ENCODE measurements at places on chromosomes 6 and 20.

DNA sequence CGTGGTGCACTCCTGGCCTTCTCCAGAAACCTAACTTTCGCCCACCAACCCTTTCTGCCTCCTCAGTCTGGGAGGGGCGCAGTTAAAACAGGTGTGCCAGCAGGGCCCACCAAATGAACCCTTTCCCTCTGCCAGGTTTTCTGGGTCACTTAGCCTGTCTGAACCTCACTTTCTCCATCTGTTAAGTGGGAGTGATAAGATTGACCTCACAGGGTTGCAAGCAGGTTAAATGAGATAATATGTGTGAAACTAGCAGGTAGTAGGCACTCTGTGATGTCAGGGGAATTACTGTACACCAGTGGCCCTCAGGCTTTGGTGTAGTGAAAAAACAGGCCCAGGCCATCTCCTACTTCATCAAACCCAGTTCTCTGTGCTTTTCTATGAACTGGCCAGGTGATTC lies 14.1 kb downstream of the BNIP5 start:
- no peak for DNase-seq

GRCh38 chr6:38153798-38154345 lies 334.3 kb downstream of the ZFAND3 start:
- DNase-seq, result no peak

- DNase-seq, result no peak
Measured at GRCh38 chr6:70601014-70601413, 34.3 kb downstream of the SDHAF4 start.

DNA sequence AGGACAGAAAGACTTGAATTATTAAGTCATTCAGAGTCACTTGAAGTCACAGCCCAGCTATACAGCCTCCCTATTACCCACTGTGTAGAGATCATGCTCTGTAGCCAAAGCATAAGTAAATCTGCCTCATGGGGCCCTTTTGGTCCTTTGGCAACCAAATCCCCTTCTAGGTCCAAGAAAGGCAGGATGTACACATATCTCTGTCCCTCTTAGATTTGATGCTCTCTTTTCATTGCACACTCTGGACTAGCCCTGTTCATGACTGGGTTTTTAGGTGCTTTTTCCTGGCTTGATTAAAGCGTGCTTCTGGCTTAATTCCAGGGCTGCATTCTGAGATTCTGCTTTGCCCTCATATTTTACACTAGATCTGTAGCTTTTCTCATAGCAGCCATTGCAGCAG lies 296.8 kb downstream of the TENT5A start:
- no peak for DNase-seq

- no peak for DNase-seq
Measured at GRCh38 chr6:28747631-28748157, 176.1 kb downstream of the TRIM27 start.

GRCh38 chr20:4067600-4068261 lies 52.4 kb upstream of the RNF24 start:
- no peak for DNase-seq

DNA sequence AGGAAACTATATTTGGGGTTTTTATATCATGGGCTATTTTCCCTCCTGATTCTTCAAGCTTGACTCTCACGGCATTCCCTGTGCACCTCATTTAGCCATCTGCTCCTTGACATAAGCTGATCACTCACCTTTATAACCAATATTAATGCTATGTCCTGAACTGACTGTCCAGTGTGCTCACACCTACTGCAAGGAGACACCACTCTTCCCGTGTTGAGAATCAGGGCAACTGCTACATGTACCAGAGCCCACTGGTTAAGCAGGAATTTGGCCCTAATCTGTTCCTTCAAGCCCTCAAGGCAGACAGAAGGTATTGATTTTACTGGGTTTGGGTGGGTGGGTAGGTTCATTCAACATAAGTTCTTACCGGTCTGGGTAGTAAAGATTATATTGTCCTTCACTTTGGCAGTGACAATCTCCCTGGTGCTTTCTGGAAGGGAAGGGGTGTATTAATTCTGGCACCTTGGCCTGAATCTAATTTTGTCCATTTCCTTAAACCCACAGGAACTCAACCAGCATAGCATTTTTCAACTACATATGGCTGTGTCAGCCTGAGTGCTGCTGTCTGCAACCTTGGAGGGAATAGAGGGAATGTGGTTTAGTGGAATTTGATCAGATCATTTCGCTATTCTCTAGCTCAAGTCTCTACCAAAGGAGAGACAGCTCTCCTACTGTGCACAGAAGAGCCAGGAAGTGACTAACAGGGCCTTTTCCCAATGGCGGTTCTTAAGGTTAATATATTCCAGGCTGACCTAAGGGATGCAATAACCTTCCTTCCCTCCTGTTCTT lies 293.2 kb downstream of the BTBD9 start:
- DNase-seq, result no peak

GRCh38 chr6:49915035-49915434 lies 48.7 kb upstream of the CRISP1 start:
- no peak for DNase-seq

DNA sequence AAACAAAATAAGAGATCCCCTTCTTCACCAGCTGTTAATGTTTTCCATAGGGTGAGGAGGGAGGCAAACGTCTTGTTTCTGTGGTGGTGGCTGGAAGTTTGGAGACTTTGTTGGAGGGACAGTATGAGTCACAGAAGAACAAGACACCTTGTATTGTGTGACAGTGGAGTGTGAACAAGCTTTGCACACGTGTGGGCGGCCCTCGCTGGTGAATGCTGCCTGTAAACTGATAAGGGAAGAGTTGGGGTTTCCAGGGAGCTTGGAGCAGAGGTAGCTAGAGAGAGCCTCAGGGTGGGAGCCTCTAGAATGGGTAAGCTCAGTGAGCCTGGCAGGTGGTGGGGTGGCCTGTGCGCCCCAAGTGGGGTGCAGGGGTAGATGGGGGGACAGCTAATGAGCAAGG lies 78.3 kb downstream of the ZDHHC14 start:
- no peak for DNase-seq

- DNase-seq, result no peak
Measured at GRCh38 chr6:165769401-165769800, 106.4 kb upstream of the PDE10A start.

DNA sequence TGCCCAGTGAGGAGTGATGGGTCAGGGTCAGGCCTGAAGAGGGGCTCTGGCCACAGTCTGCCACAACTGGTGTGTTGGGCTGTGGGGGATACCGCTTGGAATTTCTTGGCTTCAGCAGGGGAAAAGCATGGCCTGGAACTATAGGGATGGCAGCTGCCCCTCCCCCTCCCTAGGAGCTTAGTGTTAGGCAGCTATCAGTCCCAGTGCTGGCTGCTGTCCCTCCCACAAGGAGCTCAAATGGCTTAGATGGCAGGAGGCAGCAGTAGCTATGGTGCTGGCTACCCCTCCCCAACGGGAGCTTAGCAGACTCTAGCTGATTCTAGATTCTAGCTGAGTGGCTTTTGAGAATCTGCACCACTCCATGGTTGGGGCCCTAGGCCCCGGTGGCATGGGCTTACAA lies 414.5 kb upstream of the HSF2 start:
- no peak for DNase-seq

DNA sequence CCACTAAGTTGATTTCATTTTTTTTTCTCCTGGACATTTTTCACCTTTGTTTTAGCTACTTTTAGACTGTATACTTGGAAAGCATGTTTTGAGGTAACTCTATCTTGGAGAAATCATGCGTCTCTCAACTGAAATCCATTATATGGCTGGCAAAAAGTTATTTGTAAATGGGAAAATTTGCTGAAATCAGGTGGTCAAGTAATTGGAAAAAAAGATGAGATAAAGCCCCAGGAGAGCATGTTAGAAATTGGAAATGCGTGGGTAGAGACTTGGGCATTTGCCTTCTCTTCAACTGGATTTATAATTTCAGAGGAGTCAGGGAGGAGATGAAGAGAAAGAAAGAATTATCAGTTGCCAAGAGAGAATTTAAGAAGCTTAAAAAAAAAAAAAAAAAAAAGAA lies 217.1 kb upstream of the MAP3K7 start:
- DNase-seq, result no peak

DNA sequence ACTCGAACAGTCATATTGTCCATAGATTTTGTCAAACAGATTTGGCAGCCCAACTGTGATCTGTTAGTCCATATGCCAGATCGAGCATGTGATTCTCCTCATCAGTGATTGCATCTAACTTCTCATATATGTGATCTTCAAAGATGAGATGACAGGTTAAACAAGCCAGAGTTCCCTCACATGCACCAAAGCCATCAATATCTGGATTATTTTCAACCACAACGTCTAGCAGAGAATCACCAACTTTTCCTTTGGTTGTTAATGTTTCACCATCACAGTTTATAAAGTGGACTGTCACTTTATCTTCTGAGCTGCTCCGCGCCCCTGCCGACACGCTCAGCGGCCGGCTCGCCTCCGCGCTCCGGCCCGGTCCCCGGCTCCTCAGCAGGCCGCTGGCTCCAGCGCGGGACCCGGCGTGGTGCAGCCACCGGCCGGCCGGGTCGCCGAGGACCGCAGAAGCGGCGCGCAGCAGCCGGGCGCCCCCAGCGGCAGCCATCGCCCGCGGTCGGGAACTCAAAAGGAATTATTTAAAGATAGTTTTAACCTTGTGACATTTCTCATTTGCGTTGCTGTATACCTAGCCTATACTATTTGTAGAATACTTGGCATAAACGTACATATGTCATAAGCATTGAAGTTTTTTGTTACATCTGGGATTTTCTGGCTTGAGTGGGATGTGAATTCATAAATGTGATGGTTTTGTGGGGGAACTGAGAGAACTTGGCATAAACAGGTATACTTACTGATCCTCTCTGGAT lies 40.1 kb upstream of the DYNLRB1 start:
- DNase-seq, result peak; percentile 54

DNA sequence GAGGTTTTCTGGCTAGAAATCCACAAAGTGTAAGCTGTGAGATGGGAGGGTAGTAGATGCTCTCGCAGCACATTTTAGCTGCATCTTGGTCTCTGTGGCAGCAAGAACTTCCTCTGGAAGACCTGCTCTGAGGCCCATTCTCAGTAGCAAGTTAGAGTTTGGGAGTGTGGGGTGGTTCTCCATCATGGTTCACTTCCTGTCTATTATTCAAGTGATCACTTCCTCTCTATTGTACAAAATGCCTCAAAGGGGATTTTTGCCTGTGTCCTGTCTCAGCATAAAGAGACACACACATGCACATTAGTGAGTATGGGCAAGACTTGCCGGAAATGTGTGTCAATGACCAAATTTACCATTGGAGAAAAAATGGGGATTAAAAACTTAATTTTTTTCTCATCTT lies 42.5 kb downstream of the LYRM2 start:
- no peak for DNase-seq

- DNase-seq, result no peak
Measured at GRCh38 chr20:1286267-1287024, 20.4 kb downstream of the SNPH start.

DNA sequence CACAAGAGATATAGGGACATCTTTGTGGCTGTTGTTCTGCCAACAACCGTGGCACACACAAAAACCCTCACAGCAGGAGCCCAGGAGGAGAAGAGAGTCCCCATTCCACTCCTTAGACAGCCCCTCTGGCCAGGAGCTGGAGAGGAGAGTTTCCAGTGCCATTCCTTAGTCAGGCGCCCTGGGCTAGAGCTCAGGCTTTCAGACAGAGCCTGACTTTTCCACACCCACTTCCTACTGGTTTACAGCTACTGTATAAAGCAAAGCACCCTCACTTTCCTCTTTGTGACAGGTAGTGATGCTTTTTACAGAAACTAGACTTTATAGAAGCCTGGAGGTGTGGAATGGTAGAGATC lies 145.9 kb downstream of the SYCP2 start:
- no peak for DNase-seq

DNA sequence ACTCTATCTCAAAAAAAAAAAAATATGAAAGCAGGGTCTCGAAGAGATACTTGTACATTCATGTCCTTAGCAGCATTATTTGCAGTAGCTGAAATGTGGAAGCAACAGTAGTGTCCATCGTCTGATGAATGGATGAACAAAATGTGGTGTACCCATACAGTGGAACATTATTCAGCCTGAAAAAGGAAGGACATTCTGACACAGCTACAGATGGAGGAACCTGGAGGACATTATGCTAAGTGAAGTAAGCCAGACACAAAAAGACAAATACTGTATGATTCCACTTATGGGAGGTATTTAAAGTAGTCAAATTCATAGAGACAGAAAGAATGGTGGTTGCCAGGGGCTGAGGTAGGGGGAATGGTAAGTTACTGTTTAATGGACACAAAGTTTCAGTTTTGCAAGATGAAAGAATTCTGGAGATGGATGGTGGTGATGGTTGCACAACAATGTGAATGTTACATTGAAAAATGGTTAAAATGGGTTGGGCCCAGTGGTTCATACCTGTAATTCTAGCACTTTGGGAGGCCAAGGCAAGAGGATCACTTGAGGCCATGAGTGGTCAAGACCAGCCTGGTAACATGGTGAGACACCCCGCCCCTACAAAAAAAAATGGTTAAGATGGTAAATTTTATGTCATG lies 11.8 kb upstream of the TULP1 start:
- DNase-seq, result no peak

GRCh38 chr20:15842872-15843271 lies 730.4 kb downstream of the KIF16B start:
- DNase-seq, result no peak

DNA sequence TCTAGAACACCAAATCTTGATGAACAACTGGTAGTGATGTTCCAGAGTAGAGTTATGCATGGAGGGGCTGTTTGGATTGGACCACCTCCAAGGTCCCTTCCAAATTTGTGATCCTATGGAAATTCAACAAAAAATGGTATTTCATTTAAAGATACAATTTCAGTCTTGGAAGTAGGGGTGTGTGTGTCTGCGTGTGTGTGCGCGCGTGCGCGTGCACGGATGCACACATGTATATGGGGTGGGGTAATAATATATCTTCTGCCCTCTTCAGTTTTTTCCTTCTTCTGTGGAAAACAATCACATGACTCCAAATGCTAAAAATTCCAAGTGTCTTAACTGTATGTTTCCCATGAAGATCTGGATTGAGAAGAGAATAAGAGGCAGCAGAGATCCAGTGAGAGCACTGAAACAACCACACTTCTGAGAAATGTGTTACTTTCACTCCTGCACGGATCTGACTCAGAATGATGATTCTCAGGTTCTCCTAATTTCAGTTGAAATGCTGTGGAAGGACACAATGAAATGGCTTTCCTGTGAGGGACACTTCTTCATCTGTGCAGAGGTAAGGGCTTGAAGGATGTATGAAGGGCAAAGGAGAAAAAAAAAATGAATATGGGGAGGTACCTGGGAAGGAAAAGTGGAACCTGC lies 10.6 kb upstream of the IL17F start:
- no peak for DNase-seq

- no peak for DNase-seq
Measured at GRCh38 chr6:144211160-144211559, 60.8 kb downstream of the STX11 start.

- no peak for DNase-seq
Measured at GRCh38 chr6:324729-325125, 32.4 kb downstream of the DUSP22 start.

DNA sequence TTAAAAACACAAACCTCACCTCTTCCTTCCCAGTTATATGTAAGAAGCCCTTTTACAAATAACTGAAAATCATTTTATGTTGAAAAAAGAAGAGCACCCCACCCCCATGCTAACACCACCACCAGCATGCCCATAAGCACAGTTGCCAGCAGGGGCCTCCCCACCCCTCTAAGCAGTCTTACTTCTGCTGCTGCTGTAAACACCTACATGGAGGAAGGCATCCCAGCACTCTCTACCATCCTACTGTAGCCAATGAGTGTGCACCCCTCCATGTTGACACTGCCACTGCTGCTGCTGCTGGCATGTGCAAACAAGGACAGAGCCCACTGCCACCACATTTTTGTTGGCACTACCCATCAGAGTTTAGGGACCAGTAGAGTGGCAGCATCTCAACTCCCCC lies 49.6 kb upstream of the PHIP start:
- DNase-seq, result no peak

GRCh38 chr6:8047541-8048292 lies 16.5 kb downstream of the BLOC1S5 start:
- DNase-seq, result no peak

- DNase-seq, result no peak
Measured at GRCh38 chr20:32577023-32577422, 8.1 kb downstream of the NOL4L start.

Data from left colon (tissue), 2 donors.